ENCODE measurements at places on chromosomes 2 and 18. TPM values are rescaled to one million over a fixed set of nuclear protein-coding genes. Genes with fewer than 3 reads are reported as not detected.

- DNase-seq, result no peak
Observed at GRCh38 chr2:193900292-193900691, 1705.6 kb upstream of the TMEFF2 start.

DNA sequence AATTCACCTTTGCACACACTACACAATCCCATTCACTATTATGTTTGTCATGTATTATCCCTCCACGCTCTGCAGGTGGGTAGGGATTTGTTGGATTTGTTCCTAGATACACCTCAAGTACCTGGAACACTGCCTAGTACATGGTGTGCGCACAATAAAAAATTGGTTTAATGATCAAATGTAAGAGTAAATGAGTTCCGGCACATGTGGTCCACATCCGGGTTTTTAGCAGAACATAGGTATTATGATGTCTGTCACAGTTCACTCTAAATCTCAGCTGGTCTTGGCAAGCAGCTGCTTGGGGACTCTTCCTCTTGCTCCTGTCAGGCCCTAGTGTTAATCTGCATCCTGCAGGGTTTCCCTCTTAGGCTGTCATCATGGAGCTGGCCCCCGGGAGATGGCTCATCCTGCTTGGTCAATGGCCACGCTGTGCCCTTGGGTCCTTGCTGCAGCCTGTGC, 21.8 kb upstream of the IL1R1 start:
- no peak for DNase-seq

DNA sequence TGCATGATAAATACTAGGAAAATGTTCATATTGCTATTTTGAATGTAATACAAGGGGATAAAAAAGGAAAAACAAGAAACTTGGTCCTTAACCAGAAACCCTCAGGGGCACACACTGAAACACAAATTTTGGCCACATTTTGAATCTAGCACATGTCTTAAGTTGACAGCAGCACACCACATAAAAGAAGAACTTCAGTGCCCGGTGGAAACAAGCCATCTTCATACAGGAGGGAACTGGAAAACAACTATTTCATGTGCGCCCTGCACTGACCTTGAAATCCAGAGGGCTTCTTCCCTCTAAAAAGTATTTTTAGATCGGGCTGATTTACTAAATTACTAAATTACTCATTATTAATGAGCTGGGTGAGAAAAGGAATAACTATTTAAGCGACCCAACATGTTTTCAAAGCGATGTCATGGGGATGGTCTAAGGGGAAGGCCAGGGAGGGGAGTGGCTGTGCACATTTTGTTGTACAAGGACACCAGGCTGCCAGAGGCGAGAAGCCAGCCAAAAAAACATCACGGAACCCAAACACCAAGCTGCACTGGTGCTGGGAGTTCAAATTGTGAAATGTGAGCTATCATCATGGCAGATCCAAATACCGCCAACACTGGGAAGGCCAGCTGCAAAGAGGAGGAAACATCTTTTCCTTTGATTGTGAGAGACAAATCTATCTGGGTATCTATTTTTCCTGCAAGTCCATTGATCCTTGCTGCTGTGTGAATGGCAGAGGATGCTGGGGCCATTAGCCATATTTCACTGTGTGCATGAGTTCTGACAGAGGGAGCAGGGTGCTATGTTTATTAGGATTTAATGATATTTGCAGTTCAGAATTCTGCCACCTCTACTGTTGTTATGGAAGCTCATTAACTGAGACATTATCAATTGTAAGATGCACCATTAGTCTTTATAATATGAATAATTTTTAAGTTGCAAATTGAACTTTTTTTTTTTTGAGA, 150.7 kb upstream of the LMAN1 start:
- no peak for DNase-seq

DNA sequence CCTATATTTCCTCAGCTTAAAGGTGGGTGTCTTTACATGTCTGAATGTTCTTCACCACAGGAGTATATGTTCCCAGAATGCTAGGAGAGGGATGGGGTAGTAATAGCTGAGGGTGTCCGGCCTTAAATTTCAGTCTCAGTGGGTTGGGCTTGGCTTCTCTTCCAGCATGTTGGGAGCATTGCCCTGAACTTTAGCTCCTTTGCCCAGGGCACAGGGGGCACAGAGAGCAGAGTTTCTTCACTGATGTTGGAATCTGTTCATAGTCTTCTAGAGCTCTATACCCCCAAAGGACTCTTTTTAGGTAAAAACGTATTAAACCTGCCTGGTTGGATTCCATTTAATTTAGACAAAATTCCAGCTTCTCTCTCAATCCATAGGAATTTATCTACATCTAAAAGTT, 154.4 kb upstream of the GCFC2 start:
- DNase-seq, result no peak

DNA sequence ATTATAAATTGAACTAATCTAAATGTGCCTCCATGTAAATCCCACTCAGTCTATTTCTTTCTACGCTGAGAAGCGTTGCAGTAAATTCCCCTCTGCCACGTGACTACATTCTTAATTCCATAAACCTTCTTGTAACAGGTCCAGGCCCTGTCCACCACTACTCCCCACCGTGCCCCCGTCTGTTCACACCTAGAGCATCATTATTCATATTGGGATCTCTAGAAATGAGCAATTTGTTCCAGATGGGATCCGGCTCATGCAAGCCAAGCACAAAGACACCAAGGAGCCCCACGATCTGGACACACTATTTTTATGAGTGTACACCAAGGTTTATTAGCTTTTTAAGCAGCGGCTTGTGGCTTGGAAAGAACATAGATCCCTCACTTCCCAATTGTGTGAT, 38.2 kb downstream of the BOLA3 start:
- DNase-seq, result no peak

- DNase-seq, result no peak
Observed at GRCh38 chr2:221671515-221671914, 99.4 kb upstream of the EPHA4 start.

- DNase-seq, result no peak
Observed at GRCh38 chr2:146927080-146927711, 917.6 kb upstream of the ACVR2A start.

GRCh38 chr2:80026040-80026729, 278.4 kb downstream of the LRRTM1 start:
- DNase-seq, result no peak

The SERPINB12 gene
- not detected for total RNA-seq

GRCh38 chr2:160293391-160294091, 93.5 kb upstream of the ITGB6 start:
- DNase-seq, result no peak

DNA sequence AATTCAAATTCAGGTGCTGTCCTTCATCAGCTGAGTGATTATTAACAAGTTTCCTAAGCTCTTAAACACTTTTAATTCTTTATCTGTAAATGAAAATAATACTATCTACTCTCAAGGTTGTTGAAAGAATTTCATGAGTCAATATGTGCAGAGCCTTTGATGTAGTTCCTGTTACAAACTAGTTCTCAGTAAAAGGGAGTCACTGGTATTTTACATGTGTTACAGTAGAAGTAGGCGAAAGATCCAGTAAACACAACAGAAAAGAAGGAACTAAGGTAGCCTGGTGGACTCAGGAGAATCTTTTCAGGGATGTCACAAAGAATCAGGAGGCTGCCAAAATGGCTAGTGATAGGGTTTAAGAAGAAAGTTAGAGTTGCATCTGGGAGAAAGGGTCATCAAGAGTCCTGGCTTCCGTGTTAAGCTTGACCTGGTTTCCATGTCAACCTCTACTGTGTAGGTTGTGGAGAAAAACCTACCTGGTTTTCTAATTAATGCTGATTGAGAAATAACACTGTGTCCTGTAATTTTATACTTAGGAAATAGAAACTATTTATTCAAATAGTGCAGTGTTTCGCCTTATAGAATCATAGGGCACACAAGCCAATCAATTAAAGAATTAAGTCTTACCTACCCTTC, 58.3 kb upstream of the TRIB2 start:
- DNase-seq, result no peak

DNA sequence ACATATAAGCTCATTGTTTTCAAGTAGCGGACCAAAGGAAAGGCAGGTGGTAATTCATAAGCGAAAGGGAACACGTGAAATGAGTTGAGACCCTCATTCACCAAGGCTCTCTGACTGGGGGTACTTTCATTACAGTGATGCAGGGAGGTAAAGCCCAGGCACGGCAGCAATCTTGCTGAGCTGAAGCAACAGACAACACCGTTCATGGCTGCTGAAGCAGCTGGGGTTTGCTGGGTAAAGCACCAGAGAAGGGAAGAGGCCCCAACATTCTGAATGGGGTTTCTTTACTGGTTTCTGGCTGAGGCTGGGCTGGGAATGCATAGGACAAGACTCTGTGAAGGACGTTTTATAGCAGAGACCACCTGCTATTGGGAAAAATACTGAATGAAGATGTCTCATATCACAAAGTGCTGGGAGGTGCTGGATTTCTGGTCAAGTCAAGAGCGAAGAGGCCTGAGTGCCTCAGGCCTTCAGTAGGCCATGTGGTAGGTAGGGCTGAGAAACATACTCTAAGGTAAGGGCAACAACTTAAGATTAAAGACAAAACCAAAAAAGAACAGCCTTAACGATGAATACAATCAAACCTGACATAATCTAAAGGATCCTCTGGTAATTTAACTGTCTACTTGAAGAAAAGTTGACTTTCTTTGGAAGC, 324.7 kb upstream of the PIK3C3 start:
- DNase-seq, result no peak

- DNase-seq, result no peak
Observed at GRCh38 chr2:10186868-10187535, 64.5 kb downstream of the RRM2 start.

The RESP18 gene
- not detected for total RNA-seq

DNA sequence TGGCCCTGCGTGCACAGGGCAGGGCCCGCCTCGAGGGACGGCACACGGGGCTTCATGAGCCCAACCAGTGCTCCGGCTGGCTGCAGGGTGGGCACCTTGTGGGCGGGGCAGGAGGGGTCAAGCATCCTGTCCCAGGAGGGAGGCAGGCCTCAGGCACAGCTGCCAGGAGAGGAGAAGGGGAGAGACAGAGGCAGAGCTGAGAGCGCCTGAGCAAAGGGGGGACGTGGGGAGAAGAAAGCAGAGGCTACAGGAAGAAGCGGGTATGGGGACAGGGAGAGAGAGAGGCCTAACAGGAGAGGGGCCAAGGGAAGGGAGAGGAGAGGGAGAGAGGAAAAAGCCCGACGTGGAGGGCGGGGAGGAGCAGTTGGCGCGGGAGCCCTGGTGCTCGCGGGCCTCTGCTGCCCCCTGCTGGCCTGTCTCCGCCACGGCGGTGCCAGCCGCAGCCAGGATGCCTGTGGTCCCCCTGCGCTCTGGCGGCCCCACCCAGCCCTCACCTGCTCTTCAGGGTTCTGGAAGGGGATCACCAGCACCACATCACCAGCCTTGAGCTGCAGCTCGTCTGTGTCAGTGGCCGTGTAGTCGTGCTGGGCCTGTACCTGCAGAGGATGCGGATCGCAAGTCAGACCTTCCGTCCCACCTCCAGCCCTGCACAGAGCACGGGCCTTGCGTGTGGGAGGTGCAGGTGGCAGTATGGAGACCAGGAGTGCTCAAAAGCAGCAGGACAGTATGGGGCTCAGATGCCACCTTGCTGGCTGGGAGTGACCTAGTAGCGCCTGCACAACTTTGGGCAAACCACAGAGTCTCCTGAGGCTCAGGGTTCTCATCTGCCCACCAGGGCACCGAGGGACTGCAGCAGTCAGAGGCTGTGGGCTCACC, 56.8 kb downstream of the BIN1 start:
- DNase-seq, result peak; percentile 70

DNA sequence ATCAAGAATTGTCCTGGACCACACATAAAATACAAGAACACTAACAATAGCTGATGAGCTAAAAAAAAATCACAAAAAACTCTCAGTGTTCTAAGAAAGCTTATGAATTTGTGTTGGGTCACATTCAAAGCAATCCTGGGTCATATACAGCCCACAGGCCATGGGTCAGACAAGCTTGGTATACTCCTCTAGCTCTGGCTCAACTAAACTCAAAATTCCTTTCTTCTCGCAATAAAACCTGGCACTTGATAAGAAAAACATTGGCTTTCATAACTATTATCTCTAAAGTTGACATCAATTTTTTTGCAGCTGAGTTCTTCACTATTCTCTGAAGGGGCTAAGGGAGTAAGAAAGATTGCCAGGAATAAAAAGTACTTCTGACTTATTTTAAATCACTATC, 38.3 kb downstream of the FBXO48 start:
- DNase-seq, result no peak

The CABLES1 gene
- not detected for total RNA-seq

- no peak for DNase-seq
Observed at GRCh38 chr2:234492717-234493485, 4.0 kb downstream of the ARL4C start.

DNA sequence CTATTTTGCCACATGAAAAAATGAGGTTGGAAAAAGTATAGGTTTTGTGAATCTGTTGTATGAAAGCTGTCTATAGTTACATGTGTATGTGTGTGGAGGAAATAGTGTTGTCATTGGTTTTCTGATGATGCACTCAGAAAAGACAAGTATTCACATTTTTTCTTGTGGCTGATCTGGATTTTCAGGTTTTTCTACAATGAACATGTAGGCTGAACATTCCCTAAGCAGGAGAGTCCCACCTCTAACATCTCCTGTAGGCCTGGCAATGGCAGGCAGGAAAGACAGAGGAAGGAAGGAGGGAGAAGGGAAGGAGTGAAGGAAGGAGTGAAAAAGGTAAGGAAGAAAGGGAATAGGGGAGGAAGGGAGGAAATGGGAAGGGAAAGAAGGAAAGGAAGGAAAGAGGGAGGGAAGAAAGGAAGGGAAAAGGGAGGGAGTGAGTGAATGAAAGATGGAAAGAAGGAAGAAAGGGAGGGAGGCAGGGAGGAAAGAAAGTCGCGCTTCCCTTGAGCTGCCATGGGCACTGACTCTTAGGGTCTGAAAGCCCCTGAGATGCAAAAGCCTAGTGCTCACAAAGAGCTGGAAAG, 495 bp upstream of the IL36RN start:
- DNase-seq, result no peak

The VRK2 gene
- 11.1 TPM for total RNA-seq

The LYPD1 gene
- not detected for total RNA-seq

DNA sequence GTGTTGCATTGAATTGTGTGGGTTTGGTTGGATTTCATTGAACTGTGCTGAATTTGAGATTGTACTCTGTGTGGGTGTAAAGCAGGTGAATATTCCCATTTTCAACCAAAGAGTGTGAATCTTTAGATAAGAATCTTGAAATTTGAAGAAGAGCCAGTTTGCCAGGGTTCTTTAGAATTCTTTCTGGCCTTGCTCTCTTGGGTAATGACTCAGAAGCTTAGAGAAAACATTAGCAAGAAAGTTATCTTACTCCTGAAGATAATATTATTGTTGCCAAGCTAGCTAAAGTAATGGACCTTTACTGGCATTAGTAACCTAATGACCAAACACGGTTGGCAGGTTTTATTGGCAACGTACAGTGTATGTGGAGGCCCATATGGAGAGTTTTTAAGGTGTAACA, 46.4 kb upstream of the SIX3 start:
- no peak for DNase-seq

GRCh38 chr18:12968115-12968514, 20.3 kb downstream of the SEH1L start:
- no peak for DNase-seq

The CCDC148 gene
- total RNA-seq, result not detected

The PLCL1 gene
- total RNA-seq, result 28.3 TPM

The FMNL2 gene
- 0.30 TPM for total RNA-seq
